NCI-H524 (cell line): ENCODE measurements at places on chromosomes 5 and 9.

GRCh38 chr5:146626936-146627335 lies 110.9 kb upstream of the GPR151 start:
- no peak for DNase-seq

DNA sequence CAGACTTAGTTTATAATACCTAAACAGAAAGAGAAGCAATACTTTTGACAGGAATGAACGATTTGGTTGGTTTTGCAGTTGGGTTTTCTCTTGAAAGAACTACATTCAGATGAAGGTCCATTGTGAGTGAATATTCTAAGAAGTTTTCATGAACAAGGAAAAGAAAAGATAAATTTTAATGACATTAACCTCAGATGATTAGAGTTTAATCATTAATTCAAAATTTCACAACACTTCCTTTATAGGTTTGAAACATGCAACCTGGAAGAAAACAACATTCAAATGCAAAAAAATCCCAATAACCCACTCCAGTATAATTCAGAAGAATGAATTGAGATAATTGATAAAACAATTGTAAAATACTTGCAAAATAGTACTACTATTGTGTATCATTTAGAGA lies 23.8 kb downstream of the EQTN start:
- no peak for DNase-seq

DNA sequence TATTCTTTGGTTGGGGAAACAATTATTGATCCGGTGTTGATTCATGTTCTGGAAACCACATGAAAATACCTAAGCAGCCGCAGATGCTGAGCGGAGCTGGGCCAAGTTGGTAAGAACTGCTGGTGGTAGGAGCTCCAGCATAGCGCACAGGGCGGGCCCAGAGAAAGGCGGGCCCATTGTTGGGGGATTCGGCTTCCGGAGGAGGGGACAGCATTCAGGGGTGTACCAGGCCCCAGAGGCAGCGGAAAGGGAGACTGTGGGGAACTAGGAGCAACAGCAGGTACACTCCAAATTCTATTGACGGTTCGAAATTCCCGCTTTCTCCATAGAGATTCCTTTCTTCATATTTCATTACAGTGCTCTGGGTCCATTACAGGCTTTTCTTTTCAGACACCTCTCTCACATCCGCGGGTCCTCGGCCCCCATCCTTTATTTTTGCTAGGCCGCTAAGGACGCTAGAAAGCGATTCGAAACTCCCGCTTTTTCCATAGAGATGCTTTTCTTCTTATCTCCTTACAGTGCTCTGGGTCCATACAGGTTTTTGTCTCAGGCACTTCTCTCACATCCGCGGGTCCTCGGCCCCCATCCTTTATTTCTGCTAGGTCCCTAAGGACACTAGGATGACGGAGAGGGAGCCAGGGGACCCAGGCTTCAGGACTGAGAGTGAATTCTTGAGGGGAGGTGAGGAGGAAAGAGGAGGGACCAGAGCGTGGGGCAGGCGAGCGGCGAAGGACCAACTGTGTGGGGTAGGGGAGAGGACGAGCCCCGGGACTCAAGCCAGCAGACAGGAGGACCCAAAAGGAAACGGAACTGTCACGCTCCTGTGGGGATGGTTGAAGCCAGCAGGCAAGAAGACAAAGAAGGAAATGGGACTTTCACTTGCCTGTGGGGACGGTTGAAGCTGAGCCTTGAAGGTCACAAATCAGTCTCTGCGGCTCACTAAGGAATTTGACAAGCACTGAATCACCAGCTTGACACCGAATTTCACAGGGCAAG lies at the start of gene CCDC152:
Gene CCDC152 (plus strand): TSS at position 213 of the 996 bp plus-strand sequence. CDS start 2,304 bp downstream, outside the sequence.
- DNase-seq: no peak

GRCh38 chr9:91720313-91720712 lies 229.7 kb downstream of the ROR2 start:
- no peak for DNase-seq

DNA sequence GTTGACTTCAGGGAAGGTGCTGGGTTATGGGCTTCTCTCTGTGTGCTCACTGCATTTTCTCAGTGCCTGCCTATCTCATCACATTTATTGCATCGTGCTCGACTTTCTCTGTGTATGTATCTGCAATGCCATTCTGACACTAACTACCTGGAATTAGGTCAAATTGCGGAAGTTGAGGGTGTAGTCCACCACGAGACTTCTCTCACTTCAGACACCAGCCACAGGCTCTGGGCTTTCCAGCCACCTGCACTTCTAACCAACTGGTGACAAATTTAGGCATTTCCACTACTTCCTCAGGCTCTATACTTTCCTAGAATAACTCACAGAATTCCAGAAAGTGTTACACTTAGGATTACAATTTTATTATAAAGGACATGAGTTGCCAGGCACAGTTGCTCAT lies 188.6 kb upstream of the ZNF608 start:
- DNase-seq: no peak

- no peak for DNase-seq
These were observed 29.2 kb upstream of the SYK start for GRCh38 chr9:90772386-90772785.

GRCh38 chr5:67301285-67301903 lies 104.8 kb upstream of the CD180 start:
- no peak for DNase-seq

DNA sequence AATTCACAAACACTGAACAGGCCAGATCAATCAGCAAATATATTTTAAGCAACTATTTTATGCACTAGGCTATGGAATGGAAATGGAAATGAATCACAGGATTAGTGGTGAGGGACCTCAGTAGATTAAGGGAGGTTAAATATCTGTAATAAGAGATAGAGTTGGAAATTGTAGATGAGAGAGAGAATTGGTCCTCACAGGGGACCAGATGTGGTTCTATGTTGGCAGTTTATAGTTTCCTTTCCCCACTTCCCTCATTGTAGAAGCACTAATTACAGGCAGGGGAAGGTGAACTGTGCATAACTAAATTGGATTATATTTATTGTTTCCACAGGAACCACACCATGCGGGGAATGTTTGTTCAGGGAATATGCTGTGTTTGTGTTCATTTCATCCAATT lies 496.2 kb downstream of the ARHGEF28 start:
- DNase-seq: peak; percentile 2

- DNase-seq: no peak
These were observed 137.6 kb downstream of the TRPM3 start for GRCh38 chr9:70983723-70984295.

GRCh38 chr5:171387970-171388815 lies 544 bp downstream of the NPM1 start:
- DNase-seq: peak; percentile 66

DNA sequence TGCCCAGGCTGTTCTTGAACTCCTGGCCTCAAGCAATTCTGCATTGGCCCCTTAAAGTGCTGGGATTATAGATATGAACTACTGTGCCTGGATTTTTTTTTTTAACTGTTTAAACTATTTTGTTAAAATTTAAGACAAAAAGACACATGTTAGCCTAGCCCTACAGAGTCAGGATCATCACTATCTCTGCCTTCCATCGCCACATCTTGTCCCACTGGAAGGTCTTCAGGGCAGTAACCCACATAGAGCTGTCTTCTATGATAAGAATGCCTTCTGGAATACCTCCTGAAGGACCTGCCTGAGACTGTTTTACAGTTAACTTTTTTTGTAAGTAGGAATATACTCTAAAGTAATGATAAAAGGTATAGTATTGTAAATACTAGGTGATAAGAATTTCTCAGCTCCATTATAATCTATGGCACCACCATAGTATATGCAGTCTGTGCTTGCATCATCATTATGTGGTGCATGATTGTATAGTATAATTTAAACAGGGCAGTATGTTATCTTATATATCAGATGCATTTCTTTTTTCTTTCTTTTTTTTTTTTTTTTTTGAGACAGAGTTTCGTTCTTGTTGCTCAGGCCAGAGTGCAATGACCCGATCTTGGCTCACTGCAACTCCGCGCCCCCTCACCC lies 52.7 kb downstream of the DENND4C start:
- DNase-seq: no peak

DNA sequence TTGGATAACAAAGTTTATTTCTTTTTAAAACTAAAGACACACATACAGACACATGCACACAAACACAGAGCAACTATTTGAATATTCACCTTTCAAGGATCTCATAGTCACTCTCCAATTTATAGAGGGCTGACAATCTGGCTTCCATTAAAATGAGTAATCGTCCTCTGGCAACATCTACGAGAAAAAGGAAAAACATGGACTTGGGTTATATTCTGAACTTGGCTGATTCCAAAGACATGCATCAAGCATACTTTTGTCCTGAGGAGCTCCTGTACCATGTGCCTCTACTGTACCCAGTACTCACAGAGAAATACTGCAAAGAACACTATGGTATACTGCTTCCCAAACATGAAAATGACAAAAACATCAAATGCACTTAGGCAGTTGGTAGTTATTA lies 15.4 kb downstream of the IARS1 start:
- no peak for DNase-seq

GRCh38 chr9:76717613-76718012 lies 46.6 kb upstream of the PCA3 start:
- no peak for DNase-seq

DNA sequence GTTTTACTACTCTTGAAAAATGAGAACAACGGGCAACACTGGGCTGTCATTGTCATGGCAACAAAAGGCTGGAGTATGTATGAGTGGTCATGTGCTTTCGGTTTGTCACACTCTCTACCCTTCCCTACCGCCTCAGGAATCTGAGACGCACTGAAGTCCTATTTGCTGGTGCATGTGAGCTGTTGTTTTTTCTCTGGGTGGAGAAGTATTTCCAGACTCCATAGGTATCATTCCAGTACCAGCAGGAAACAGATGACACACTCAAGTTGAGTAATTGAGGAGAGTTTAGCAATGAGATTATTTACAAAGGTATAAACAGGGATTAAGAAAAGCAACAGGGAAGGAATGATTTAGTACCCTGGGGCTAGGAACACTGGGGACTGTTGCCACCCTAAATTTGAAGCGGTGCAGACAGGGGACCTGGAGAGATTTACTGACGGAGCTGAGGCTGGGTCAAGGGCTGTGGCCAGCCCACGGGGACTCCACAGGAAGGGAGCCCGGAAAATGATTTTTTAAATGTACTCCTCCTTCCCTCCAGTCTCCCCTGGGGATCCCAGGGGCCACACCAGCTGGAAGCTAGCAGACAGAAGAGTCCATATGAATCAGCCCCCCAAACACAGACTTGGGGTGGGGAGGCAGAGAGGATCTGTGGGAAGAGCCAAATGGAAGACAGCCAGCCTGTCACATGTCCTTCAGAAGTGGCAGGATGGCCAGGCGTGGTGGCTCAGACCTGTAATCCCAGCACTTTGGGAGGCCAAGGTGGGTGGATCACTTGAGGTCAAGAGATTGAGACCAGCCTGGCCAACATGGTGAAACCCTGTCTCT lies 13.2 kb upstream of the ZBTB43 start:
- no peak for DNase-seq

GRCh38 chr5:52776116-52776515 lies 11.6 kb upstream of the ITGA1 start:
- DNase-seq: no peak

DNA sequence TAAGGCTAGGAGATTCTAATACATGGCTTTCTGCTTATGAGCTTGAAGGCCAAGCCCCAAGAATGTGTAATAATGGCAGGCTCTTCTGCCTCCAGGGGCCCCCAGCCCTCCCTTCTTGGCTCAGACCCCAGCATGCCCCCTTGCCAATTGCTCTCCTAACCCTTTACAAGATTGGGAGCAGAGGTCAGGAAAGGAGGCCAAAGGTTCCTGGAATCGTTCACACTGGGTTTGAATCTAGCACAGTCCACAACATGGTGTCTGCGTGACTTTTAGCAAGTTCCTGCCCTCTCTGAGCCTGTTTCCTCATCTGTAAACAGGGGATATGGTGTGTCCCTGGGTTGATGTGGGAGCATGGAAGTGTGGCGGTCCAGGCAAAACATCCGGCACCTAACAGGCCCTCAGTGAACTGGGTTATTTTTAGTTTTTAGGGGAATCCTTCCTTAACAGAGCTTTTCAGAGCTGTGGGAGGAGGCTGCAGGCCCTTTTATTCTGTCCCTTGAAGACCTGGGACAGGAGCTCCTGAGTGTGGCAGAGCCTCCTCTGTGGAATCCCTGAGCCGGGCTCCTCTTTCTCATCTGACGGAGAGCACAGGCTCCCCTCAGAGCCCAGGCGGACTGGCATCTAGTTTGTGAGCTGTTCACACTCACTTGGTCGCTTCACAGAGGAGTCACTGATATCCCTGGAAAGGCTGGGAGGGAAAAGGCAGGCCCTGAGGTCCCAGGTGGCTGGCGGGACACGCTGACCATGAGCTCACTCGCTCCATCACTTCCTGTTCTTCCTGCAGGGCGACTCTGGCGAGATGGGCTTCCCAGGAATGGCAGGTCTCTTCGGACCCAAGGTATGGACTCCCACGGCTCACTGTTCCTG lies 23.4 kb upstream of the ORM1 start:
- DNase-seq: no peak

- no peak for DNase-seq
These were observed 32.1 kb upstream of the CLINT1 start for GRCh38 chr5:157890836-157891597.

DNA sequence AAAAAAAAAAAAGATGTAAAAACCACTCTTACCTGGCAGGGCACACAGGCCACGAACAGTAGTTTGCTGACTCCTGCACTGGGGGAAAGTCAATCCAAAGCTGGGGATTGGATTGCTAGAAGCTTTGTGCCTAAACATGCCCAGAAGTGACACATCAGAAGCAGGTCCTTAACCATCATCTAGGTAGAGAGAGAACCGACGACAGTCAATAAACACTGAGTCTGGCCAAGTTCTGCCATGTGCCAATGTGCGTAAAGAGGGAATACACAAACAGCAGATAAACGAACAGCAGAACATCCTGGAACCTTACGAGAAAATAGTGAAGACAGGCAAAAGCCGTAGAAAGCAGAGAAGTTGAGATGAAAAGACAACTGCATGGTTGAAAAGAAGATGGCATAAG lies 14.9 kb downstream of the SFXN1 start:
- no peak for DNase-seq

DNA sequence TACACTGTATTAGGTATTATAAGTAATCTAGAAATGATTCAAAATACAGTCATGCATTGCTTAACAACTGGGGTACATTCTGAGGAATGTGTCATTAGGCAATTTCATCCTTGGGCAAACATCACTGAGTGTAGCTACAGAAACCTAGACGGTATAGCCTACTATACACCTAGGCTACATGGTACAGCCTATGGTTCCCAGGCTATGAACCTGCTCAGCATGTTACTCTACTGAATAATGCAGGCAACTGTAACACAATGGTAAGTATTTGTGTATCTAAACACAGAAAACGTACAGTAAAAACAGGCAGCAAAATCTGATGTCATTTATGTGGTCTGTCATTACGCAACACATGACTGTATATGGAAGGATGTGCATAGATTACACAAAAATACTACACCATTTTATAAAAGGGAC lies 96.8 kb downstream of the RAPGEF6 start:
- no peak for DNase-seq

GRCh38 chr5:151016700-151017099 lies 3.7 kb upstream of the GPX3 start:
- DNase-seq: no peak

- no peak for DNase-seq
These were observed 125.0 kb downstream of the EPB41L4A start for GRCh38 chr5:112294126-112294525.

DNA sequence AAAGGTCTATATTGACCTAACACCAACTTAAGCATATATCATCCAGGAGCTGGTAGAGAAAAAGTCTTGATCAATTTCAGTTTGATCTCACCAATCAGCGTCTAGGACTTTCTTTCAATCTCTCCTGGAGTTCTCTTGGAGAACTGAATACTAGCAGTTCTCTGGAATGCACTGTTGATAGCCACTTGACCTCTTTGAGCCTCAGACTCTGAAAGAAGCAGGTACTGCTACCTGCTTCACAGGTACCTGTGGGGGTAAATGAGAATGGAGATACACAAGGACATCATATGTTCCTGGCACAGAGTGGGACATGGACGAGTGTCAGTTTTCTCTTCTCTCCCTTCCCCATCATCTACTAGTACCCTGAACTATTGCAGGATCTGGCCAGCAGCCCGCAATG lies 16.0 kb downstream of the CMYA5 start:
- no peak for DNase-seq
